ENCODE measurements at places on chromosomes 6 and 20. TPM values are rescaled to one million over a fixed set of nuclear protein-coding genes. Genes with fewer than 3 reads are reported as not detected.

GRCh38 chr20:25453035-25453810 lies 45.8 kb downstream of the GINS1 start:
- no peak for DNase-seq

The KCNS1 gene
- polyA plus RNA-seq, result 0.08 TPM

DNA sequence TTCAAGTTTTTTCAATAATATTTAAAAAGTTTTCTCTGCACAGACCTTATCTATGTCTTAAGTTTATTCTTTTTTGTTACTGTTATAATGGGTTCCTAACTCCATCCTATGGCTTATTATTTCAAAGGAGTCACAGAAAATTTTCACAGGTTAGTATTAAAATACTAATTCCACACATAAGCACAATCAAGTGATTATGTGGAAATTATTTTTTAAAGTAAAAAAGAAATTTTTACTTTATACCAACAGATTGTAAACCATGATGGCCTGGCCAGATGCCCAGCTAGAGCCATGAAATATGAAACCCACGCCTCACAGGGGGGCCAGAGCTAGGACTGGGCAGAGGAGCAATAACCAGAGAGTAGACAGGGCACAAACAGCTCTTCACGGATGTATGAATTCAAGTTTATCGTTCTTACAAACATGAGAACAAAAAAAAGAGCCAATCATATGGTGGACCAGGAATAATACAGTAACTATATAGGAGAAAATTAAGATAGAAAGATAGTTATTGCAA lies 34.0 kb downstream of the NUDT3 start:
- no peak for DNase-seq

DNA sequence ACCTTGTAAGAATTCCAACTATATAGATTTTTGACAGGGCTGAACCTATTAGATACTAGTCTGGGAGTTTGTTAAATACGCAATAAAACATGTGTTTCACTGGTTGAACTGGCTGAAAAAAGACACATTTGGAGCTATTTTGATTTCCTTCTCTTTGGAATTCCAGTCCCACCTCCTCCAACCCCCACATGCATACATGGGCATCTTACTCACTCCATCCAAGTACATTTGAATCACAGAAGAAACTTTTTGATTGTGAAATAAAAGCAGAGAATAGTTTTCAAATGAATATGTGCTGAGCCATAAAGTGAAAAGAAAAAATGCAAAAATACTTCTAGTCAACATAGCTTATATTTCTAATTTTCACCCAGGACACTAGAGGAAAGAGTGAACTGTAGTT lies 33.9 kb upstream of the STXBP5 start:
- DNase-seq, result no peak

The LPA gene
- not detected for polyA plus RNA-seq

DNA sequence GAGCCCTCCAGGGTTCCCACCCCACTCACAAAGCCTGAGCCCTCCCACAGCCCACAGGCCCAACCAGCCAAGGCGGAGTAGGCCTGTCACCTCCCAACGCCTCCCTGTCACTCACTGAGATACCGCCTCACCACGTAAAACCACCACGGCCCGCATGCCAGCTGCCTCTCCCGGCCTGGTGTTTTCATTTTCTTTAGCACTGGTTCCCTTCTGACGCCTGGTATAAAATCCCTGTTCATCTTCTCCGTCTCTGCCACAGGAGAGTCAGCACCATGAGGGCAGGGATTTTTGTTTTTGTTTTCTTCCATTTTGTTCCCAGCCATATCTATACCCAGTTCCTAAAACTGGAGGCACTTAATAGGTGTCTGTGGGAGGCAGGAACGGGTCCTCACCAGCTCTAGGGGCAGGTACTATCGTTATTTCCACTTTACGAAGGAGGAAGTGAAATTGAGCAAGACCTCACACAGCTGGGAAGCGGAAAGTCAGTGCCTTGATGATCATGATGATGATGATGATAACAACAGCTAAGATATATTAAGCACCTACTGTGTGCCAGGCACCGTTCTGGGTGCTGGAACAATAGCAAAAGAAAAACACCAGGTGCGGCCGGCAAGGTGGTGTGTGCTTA lies 58.6 kb downstream of the SNAI1 start:
- no peak for DNase-seq

DNA sequence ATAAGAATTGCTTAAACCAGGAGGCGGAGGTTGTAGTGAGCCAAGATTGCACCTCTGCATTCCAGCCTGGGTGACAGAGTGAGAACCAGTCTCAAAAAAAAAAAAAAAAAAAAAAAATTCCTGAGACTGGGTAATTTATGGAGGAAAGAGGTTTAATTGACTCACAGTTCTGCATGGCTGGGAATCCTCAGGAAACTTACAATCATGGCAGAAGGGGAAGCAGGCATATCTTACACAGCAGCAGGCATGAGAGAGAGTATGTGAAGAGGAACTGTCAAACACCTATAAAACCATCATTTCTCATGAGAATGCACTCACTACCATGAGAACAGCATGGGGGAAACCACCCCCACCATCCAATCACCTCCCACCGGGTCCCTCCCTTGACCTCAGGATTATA lies 1.8 kb upstream of the FKBP1A start:
- DNase-seq, result no peak

Data from naive thymus-derived CD4-positive, alpha-beta T cell (primary cell).